MV-4-11 (cell line): ENCODE measurements at places on chromosomes 4 and X.

- no peak for DNase-seq
Measured at GRCh38 chr4:132809298-132810032, 339.6 kb upstream of the PCDH10 start.

DNA sequence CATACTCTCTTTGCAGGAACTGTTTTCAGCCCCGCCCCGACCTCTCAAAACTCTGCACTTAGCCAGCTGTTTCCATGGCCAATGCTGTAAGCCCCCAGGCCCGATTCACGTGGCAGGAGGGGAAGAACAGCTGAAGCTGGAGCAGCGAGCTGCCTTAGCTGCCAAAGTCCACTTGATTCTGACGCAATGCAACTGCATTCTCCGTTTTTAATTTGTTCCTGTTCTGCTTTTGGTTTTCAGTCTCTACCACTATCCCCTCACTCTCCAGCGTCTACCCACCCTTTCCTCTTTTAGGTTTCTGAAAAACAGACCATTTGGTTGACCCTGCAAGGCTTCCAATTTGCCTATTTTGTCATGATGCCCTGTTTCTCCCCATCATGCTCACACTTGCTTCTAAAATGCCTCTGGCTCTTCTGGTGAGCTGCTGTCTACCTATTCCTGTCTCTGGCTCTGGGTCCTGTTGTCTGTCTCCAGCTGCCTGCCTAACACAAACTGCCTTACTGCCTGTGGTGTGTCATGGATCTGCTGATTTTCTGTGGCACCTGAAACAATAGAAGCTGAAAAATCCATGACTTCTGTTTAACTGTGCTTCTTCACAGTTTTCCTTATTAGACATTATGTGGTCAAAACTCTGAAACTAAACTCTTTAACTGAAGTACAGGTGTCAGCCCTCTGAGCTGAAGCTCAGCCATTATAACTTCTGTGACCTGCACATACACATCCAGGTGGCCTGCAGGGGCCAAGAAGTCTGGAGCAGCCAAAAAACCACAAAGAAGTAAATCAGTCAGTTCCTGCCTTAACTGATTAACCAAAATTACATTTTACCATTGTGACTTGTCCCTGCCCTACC is 160.5 kb upstream of the AGTR2 start:
- peak; percentile 87 for DNase-seq

GRCh38 chr4:169337510-169337909 is 66.8 kb upstream of the SH3RF1 start:
- DNase-seq: no peak

GRCh38 chr4:71608678-71609071 is 175.2 kb downstream of the GC start:
- no peak for DNase-seq
